Pericardium fibroblast (primary cell): ENCODE measurements at places on chromosomes 6 and 20. TPM values are rescaled to one million over a fixed set of nuclear protein-coding genes. Genes with fewer than 3 reads are reported as not detected.

Gene ENTPD6
- total RNA-seq: 40.7 and 50.8 TPM in 2 replicates

Gene HS3ST5
- not detected in 2 replicates for total RNA-seq

Gene NHLRC1
- 1.5 and 1.6 TPM in 2 replicates for total RNA-seq

Gene SCUBE3
- total RNA-seq: 3.7 and 4.2 TPM in 2 replicates
